Stimulated activated naive CD4-positive, alpha-beta T cell treated with Interleukin-2 at 50 U/mL for 16 hours (primary cell): ENCODE measurements at places on chromosomes 6 and 20.

DNA sequence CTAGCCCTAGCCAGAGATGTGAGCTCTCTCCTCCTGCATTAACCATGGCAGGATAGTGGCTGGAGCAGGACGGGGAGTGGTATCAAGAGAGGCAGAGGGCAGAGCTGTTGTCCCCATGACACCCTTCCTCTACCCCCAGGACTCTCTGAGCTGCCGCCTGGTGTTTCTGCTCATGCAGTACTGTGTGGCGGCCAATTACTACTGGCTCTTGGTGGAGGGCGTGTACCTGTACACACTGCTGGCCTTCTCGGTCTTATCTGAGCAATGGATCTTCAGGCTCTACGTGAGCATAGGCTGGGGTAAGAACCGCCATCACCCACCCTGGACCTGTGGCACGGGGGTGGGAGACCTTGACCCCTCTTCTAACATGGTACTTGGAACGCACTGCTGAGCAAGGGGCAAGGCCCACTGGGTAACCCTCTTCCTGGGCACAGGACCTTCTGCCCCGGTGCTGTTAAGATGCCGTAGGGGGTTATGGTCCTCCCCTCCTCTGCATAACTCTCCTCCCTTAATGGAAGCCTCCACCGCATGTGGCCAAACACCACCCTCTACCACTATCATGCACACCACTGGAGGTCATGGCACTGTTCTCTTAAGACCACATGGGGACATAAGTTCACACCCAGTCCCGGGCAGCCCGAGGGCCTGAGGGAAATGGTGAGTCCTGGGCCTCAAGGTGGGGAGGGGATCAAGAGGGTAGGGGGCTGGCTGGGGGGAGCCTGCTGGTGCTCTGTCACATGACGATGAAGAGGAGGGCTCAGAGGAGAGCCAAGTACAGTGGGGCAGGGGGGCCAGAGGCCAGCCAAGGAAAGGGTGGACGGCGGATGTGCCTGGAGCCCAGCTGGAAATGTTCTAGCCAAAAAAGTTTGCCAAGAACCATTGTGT lies 25.1 kb downstream of the GLP1R start:
- no peak for DNase-seq

DNA sequence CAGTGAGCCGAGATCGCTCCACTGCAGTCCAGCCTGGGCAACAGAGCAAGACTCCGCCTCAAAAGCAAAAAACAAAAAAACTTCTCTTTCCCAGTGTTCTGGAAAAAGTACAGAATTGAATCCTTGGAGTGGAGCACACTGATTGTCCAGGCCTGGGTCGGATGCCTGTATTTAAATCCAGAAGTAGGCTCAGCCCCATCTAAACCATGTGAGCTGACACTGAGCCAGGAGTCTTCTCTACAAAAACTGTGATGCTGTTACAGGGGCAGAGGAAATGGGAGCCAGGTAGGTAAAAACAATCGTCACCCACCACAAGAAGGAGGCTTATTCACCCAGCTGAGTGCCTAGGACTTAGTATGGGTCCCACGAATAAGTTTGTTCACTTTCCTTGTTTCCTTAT lies 43.0 kb upstream of the PTPN1 start:
- DNase-seq, result no peak

DNA sequence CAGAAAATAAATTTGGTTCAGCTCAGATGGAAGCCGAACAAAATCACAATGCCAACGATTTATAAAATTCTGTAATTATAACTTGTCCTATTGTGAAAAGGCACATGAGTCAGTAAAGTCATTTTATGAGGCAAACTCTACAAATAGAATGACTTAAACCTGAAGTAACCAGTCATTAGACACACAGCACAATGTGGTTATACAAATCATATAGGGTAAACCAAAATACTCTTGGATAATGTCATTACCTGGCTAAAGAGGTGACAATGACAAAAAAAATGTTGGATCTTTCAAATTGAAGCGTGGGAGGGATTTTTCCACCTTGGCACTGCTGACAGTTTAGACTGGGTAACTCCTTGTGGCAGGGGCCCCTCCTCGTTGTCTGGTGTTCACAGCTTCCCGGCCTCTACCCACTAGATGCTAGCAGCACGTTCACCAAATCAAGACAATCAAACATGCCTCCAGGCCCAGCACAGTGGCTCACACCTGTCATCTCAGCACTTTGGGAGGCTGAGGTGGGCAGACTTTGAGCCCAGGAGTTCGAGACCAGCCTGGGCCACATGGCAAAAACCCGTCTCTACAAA lies 5.0 kb downstream of the ANKRD60 start:
- DNase-seq, result no peak

GRCh38 chr6:160921095-160921494 lies 70.5 kb upstream of the MAP3K4 start:
- DNase-seq, result no peak

GRCh38 chr6:144647971-144648651 lies 363.0 kb downstream of the UTRN start:
- DNase-seq, result no peak

DNA sequence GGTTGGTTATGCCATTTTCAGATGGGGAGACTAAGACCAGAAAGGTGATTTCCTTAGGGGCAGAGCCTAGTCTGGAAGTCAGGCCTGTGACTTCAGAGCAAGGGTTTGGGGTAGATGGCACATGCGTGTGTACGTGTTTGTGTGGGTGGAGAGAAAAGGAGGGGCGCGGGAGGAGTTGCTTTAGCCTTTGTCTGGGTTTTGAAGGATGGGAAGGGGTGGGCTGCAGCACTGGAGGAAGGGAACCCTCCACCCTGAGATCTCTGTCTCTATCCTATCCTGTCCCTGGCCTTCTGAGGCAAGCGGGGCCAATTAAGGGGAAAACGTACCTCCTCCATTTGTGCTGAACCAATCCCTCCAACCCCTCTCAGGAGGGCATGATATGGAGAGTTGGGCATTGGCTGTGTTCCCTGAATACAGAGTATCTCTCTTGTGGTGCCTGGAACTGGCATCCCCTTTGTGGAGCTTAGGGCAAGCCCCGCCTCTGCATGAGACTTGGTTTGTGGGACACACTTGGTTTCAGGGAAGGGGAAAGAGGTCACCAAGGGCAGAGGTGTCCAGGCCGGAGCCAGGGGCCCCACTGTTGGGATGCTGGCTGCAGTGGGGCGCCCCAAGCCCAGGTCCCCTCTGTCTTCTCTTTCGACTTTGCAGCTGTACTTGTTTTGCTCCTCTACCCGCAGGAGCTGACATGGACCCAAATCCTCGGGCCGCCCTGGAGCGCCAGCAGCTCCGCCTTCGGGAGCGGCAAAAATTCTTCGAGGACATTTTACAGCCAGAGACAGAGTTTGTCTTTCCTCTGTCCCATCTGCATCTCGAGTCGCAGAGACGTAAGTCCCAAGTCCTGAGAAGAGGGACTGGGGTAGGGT lies at the start of gene DBNDD2:
Gene DBNDD2 (plus strand): TSS at position 507 of the 863 bp plus-strand sequence. CDS start 179 bp downstream, at position 686.
- no peak for DNase-seq

DNA sequence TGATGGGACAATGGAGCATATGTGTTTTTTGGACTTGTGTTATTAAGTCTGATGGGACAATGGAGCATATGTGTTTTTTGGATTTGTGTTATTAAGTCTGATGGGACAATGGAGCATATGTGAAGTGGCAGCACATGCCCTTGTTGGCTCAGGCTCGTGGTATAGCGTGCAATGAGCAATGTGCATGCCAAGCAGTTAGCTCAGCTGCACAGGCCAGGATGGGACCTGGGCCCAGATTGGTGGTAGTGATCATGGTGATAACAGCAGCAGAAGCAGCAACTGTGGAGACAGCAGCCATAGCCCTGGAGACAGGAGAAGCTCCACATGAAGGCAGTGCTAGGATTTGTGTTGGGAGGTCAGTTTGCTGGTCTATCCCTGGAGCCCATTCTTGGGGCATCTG lies 61.1 kb downstream of the IL20RA start:
- DNase-seq, result no peak

DNA sequence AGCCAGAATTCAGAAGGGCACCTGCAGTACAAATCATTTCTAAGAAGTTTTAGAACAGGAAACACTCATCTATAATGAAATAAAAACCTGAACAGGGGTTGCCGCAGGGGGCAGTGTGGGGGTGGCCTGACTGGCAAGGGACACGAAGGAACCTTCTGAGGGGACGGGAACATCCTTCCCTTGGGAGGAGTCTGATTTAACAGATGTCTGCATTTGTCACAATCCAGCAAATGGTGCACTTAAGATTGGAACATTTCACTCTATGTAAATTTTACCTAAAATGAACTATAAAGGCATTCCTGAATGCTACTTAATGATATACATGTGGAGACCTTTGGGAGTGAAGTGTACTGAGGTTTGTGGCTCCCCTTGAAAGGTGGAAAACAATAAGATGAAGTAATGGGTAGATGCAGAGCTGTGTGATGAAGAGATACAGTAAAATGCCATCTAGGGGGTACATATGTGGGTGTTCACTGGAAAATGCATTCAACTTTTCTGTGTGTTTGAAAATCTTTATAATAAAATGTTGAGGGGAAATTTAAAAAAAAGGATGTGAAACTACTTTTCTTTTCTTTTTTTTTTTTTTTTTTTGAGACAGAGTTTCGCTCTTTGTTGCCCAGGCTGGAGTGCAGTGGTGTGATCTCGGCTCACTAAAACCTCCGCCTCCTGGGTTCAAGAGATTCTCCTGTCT lies 89.5 kb downstream of the SNX5 start:
- DNase-seq, result no peak

DNA sequence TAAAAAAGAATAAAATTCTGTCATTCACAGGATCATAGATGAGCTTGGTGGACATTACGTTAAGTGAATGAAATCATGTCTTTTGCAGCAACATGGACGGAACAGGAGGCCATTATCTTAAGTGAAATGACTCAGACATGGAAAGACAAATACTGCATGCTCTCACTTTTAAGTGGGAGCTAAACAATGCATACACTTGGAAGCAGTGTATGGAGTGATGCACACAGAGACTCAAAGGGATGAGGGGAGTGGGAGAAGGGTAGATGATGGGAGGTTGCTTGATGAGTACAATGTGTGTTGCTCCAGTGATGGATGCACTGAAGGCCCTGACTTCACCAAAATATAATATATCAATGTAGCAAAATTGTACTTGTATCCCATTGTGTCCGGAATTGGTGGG lies 293.4 kb downstream of the CD109 start:
- DNase-seq, result no peak

- no peak for DNase-seq
Measured at GRCh38 chr20:19817017-19817416, 59.0 kb downstream of the RIN2 start.

DNA sequence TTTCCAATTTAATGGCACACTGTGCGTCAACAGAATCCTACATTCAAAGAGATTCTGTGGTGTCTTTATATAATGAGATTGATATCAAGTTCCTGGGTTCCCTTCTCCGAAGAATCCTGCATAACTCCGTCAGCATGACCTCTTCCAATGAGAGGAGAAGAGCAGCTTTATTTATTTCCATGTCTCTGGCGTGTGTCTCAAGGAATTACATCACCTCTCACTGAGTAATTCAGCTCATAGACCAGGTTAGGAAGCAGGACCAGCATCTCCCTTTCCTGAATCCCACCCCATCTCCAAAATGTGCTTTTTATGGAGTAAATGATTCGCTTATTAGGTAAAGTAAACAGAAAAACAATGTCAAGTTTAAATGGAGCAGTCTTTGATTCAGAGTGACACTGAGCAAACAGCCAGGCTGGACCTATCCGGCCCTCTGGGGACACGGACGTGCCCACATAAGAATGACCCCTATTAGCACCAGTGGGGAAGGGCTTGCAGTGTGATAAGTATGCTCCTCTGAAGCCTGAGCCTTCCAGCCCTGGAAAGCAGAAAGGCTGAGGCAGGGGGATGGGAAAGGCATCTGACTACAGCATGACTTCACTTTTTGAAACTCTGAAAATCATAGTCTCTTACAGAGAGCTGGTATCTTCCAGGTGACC lies 165.2 kb downstream of the CLIC5 start:
- DNase-seq, result no peak

GRCh38 chr20:58613061-58613854 lies 37.8 kb upstream of the STX16 start:
- no peak for DNase-seq

DNA sequence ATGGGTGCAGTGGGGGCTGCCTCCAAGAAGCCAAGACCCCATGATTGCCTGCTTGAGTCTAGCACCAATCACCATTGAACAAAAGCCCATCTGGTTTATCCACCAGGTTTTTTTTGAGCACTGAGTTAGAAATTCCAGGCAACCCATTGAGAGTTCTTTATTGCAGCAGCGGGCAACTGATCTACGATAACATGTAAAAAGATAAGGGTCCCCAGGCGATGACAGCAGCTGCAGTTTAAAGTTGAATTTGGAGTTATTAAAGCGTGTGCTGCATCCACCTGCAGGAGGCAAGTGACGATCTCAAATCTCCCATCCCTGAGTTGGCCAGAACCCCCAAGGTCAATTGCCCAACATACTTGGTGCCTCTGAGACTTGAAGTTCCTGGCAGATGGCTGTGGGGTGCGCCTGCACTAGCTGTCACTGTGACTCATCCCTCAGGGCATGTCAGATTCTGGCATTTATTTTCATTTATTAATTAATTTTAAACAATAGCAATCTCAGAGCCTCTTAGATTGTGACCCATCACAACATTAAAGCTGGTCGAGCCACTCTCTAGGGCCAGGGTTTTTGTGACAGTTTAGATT lies 290.4 kb upstream of the SULF2 start:
- DNase-seq, result no peak

DNA sequence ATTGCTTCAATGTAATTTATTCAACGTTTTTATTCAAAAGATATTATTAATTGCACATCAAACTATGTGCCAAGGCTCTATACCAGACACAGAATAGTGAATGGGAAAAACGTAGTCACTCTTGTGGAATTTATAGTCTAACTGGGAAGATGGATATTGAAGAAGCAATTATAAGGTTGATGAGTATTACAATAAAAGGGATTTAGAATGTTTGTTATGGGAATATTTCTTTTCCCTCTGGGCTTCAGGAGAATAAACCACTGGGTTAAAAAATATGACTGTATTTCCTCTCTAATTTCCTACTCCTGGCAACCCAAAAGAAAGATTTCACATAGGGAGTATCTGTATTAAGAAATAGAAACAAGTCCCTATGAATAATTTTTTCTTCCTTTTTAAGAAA lies 25.1 kb upstream of the UTRN start:
- no peak for DNase-seq

- no peak for DNase-seq
Measured at GRCh38 chr6:14635934-14636591, 518.5 kb downstream of the CD83 start.

DNA sequence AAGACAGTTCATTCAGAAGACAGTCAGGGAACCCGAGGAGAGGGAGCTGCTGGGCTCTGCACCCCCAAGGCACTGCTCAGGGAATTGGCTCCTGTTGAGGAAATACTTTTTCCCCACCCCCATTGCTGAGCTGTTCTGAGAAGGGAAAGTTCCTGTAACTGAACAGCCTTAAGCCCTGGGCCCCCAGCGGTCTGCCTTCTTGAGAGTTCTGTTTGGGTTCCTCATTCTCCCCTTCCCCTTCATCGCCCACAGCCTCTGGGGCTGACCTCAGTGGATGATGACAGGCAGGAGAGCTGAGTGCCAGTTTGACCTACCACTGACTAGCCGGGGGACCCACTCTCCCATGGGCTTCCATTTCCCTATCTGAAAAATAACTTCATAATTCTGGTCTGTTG lies 10.7 kb downstream of the HCK start:
- DNase-seq, result no peak
